ENCODE measurements at places on chromosomes 7 and 10.

- no peak for DNase-seq
Measured at GRCh38 chr10:15898046-15898445, 37.7 kb upstream of the MINDY3 start.

DNA sequence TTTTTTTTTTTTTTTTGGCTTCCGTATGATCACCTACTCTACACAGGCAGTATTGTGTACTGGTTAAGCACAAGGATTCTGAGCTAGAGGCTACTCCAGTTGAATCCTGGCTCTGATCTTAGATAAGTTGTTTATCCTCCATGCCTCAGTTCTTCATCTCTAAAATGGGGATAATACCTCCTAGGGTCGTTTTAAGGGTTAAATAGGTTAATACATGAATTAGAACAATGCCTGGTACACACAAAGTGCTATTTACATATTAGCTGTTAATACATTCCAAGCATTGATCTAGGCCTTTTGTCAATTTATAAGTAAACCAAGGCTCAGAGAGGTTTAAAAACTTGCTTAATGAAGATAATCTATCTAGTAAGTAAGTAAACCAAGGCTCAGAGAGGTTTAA, 59.0 kb downstream of the ST7 start:
- DNase-seq: no peak

GRCh38 chr10:15313047-15313446, 58.0 kb downstream of the FAM171A1 start:
- DNase-seq: no peak

DNA sequence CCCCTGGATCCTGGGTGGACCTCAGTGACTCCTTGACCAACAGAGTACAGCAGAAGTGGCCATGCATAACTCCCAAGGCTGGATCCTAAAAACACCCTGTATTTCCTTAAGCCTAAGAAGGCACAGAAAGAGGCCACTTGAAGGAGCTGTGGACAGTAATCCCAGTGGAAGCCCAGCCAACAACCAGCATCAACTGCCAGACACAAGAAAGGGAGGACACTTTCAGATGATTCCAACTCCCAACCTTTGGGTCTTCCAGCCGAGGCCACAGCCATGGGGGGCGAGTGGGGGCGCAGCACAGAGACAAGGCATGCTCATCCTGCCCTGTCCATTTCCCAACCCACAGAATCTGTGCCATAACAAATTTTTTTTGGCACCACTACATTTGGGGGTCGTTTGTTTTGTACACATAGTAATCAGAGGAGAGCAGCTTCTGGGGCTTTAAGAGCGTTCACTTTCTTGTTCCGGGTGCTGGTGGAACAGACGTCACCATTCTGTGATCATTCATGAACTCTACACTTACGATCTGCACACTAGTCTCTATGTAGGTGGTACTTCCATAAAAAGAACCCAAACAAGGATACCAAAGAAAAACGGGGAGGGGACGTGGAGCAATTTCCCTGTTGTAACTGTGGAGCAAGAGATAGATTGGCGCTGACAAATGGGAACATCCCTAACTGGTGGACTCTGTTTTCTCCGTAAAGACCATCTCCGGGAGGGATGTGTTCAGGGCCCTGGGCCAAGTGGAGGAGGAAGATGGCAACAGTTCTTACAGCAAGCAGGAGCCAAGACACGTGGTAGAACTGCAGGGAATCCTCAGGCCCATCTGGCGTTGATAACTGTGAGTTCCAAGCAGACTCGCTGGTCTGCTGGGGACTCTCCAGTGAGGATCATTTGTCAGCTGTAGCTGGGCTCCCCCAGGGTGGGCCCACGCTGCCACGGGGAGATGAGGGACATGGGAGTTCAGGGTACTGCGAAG, 6.0 kb upstream of the SLC29A3 start:
- DNase-seq: no peak

GRCh38 chr7:77831481-77831880, 32.9 kb downstream of the PHTF2 start:
- no peak for DNase-seq

DNA sequence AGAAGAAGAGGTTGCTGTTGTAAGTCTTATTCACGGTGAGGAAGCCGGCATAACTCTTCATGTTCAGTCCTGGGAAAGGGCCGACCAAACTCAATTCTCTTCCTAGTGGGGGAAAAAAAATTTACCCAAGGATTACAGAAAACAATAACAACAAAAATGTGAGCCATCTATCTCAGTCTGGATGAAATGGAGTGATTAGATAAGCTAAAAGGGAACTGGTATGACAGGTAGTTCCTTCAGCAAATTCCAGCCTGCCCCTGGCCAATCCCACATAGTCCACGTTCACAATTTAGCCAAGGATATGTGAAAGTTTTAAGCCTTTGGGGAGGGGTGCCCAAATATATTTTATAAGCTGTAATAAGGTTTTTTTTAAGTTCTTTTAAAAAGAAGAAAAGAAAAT, 33.6 kb downstream of the CPVL start:
- DNase-seq: no peak

GRCh38 chr7:55072251-55072650, 53.4 kb downstream of the EGFR start:
- no peak for DNase-seq

GRCh38 chr7:460374-461116, 59.1 kb downstream of the PDGFA start:
- no peak for DNase-seq

- DNase-seq: no peak
Measured at GRCh38 chr7:85750454-85750949, 563.6 kb upstream of the SEMA3D start.

GRCh38 chr10:33796680-33797079, 462.2 kb upstream of the NRP1 start:
- no peak for DNase-seq

- no peak for DNase-seq
Measured at GRCh38 chr7:74044366-74045350, 16.7 kb downstream of the ELN start.

- DNase-seq: no peak
Measured at GRCh38 chr7:105216786-105217185, 171.9 kb downstream of the SRPK2 start.

DNA sequence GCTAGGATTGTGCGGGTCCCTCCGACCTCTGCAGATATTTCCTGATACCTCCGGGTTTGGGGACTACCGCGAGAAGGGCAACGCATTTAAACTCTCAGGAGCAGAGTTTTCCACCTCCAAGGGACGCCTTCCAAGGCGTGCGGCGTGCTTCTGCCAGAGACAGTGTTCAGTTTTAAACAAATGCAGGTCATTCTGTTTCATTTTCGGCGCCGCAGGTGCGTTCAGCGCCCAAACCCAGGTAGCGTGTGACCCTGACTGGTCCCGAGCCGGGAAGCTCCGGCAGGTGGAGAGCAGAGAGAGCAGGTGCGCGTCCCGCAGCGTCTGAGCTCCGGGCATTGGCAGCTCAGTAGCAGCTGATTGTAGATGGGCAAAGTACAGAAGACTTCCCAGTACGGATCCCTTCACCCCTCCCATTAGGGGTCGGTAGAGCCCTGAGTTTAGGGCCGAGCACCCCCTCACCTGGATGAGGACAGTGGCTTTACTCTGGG, 1.4 kb upstream of the CYP26A1 start:
- DNase-seq: no peak

DNA sequence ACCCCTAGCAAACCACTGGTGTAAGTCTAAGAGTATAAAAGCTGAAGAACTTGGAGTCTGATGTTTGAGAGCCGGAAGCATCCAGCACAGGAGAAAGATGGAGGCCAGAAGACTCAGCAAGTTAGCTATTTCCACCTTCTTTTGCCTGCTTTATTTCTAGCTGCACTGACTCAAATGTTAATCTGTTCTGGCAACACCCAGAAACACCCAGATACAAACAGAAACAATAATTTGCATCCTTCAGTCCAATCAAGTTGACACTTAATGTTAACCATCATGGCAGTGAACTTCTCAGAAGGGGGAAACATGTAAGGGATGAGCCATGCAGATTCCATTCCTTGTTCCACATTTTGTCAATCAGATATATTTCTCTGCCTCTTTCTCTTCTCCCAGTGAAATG, 101.8 kb upstream of the FERD3L start:
- no peak for DNase-seq

DNA sequence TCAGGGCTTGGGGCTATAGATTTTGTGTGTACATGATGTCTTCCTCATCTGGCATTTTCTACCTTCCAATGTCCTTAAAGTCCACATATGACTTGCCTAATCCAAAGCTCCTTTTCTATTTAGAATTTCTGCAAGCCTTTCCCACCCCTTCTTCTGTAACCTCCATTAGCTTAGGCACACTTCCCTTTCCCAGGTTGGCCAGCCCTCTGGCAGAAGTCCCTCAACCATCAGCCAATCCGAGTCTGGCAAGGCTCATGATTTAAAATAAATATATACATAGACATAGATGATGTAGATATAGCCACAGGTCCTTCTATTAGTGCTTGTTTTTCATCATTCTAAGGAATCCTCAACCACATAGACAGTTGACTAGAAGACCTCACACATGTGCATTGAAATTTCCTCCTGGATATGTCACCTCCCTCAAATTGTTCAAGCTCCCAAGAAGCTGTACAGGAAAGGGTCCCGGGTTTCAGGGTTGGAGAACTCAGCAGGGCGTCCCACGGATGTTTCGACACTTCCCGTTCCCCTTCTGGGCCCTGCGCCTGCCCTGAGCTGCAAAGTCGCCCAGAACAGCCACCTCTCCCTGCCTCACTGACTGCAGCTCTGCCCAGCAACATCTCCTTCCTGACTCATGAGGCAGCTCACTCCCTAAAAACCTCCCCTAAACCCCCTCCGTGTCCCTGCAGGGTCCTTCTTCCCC, 20.4 kb upstream of the PIK3AP1 start:
- DNase-seq: no peak
